Activated naive CD8-positive, alpha-beta T cell treated with anti-CD3 and anti-CD28 coated beads, Interleukin-2, amount 50 U/mL, for 24 hours (primary cell): ENCODE measurements at places on chromosomes 4 and X.

DNA sequence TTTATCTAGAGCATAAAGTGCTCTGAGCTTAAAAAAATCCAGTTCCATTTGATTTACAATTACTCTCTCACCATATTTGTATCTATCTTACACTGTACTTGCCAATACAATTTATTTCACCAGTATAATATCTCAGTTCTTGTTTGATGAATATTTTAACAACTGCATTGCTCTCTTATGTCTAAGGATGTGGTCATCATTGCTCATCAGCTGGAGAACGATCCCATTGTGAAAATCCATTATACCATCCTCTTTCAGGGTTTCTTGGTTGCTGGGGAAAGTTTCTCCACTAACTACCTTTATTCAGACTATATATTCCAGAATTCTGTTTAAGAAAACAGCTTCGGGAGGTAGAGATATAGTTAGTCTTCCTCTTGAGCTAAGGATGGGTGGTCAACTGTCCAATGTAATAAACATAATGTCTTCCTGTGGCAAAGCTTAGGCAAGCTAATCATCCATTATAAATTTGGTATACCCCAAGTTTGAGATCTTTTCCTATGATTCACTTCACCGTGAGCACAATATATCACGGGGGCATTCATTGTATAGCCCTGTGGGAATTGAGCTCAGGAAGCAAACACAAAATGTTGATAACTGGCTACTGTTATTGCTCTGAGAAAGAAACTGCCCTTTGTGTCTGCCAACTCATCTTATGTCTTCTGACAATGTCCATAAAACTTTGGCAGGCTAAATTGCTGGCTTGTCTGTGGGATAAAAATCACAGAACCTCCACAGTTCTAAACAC lies 2361.9 kb downstream of the ARAP2 start:
- no peak for DNase-seq

GRCh38 chr4:20043991-20044390 lies 207.7 kb upstream of the SLIT2 start:
- no peak for DNase-seq

- no peak for DNase-seq
Observed at GRCh38 chrX:92213786-92214185, 434.6 kb downstream of the PCDH11X start.

- no peak for DNase-seq
Observed at GRCh38 chrX:27491397-27491796, 28.3 kb upstream of the PPP4R3C start.

DNA sequence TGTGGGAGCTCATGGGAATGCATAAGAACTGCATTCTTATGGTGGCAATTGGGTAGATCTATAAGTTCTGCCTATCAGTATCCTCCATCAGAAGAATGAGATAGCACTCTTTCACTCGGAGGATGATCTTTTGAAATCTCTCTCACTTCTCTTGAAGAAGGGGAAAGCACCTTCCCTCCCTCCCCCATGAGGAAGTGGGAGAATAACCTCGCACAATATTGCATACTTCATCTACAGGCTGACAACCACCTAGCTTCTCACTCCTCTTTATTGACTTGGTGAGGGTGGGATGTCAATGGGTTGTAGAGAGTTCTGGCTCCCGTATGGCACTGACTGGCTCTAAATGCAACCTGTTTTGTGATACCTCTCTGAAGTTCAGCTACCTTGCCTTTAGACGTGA lies 146.7 kb upstream of the SPOCK3 start:
- no peak for DNase-seq
